ENCODE measurements at places on chromosomes 3 and 15.

- DNase-seq, result no peak
Measured at GRCh38 chr3:72095521-72095920, 310.6 kb upstream of the PROK2 start.

- DNase-seq, result no peak
Measured at GRCh38 chr3:62823461-62824050, 51.7 kb downstream of the CADPS start.

GRCh38 chr15:31369727-31370126 lies 43.1 kb downstream of the KLF13 start:
- DNase-seq, result no peak

DNA sequence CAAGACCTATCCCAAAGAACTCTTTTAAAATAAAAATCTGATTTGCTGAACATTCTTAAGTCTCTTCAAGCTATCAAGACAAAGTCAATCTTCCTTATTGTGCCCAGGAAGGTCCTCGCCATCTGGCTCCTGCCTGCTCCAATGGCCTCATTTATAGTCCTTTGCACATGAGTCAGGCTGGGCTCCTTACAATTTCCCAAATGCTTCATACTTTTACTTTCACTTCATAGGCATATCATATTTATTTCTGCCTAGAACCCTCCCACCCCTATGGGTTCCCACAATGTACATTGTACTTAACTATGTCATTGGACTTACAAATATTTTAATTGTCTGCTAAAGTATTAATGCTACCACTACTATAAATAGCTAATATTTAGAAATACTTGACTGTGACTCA lies 9.1 kb downstream of the THRB start:
- no peak for DNase-seq

- no peak for DNase-seq
Measured at GRCh38 chr3:139136469-139137202, 91.9 kb upstream of the PRR23C start.

DNA sequence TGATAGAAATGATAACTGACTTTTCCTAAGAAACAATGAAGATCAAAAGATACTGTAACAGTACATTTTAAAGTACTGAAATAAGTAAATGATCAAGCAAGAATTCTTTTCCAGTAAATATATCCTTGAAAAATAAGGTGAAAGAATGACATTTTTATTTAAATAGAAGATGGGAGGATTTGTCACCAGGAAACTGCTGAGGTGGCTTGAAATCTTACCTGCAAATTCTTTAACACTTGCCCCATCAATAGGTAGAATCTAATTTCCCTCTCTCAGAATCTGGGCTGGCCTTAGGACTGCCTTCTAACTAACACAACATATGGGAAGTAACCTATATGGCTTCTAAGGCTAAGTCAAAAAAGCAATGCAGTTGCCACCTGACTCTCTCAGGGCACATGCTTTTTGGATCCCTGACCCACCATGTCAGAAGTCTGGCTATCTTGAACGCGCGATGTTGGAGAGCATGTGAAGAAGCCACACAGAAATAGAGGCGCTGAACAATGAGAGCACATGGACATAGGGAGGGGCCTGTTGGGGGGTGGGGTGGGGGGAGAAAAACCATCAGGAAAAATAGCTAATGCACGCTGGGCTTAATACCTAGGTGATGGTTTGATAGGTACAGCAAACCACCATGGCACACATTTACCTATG lies 11.5 kb downstream of the ACSBG1 start:
- DNase-seq, result no peak

GRCh38 chr3:182527745-182528144 lies 265.6 kb upstream of the ATP11B start:
- no peak for DNase-seq

- no peak for DNase-seq
Measured at GRCh38 chr3:24305795-24306467, 188.7 kb downstream of the THRB start.

- DNase-seq, result no peak
Measured at GRCh38 chr3:60276615-60277014, 974.6 kb downstream of the FHIT start.

- DNase-seq, result no peak
Measured at GRCh38 chr15:93261845-93262244, 172.8 kb upstream of the RGMA start.

GRCh38 chr3:12886106-12886679 lies 44.8 kb upstream of the RPL32 start:
- peak; percentile 14 for DNase-seq

- no peak for DNase-seq
Measured at GRCh38 chr3:132871956-132872355, 149.7 kb upstream of the NPHP3 start.

GRCh38 chr3:188568736-188569135 lies 414.8 kb downstream of the LPP start:
- DNase-seq, result no peak

- DNase-seq, result no peak
Measured at GRCh38 chr3:57864853-57865252, 108.7 kb downstream of the SLMAP start.

DNA sequence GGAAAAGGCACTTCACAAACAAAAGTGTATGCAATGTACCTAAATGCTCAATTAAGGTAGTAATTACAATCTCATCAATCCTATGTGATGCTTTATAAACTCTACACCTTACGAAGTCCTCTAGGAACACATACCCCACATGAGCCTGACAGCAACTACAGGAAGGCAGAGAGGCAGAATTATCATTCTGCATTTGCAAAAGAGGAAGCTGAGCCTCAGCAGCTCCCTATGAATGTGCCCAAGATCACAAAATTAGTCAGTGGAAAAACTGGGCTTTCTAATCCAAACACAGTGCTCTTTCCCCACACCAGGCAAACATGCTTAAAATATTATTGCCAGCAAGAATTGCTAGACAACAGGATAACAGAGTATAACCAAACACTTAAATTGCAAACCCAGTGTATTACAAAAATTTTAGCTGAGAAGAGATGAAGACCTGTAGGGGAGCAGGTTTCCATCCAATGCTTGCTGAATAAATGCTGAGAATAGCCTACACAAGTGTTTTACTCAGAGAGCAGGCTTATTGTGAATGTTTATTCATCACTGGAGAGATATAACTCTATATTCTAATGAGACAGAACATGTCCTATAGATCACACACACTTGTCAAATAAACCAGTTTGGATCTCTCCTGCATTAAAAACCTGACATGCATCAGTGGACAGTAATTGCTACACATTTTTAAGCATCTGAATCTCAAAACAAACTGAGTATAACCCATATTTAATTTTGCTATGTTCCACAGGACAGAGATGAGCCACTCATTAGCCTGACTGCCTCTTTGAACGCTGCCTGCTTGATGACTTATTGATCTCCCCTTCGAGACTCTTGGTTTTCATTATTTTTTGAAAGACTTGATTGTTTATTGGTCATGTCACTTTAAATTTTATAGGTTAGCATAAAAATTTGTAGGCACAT lies 62.2 kb downstream of the PLCH1 start:
- DNase-seq, result no peak

DNA sequence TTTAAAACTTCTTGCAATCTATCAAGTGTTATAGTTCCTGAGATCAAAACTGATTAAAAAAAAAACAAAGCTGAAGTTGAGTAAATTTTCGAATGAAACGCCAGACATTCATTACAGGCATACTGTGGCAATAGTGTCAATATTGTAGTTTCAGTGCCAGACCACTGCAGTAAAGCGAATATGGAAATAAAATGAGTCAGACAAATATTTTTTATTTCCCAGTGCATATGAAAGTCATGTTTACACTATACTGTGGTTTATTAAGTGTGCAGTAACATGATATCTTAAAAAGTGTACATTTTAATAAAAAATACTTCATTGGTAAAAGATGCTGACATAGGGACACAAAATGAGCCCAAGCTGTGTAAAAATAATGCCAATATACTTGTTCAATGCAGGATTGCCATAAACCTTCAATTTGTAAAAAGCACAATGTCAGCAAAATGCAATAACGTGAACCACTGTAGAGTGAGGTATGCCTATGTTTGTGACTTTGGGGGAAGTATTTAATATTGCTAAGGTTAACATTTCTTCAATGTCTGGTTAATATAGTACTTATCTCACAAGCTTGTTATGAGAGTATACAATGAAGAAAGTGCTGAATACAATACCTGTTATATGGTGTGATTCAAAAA lies 1473.9 kb upstream of the GBE1 start:
- DNase-seq, result no peak

DNA sequence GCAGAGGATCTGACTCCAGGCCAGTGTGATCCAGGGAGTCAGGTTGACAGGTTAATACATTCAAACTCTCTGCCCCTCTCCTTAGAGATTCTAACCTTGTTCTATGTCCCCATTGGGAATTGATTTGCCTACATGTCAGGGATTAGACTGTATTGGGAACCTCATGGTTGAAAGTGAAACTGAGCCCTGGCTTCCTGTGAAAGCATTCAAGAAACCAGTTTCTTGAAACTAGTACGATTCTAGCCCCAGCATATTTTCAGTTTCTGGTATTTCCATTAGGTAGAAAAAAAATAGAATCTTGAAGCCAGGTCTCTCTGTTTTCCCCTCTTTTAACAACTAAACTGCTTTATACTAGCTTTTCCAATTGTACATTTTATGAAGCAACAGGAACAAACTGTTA lies 140.4 kb upstream of the ABI3BP start:
- DNase-seq, result no peak

DNA sequence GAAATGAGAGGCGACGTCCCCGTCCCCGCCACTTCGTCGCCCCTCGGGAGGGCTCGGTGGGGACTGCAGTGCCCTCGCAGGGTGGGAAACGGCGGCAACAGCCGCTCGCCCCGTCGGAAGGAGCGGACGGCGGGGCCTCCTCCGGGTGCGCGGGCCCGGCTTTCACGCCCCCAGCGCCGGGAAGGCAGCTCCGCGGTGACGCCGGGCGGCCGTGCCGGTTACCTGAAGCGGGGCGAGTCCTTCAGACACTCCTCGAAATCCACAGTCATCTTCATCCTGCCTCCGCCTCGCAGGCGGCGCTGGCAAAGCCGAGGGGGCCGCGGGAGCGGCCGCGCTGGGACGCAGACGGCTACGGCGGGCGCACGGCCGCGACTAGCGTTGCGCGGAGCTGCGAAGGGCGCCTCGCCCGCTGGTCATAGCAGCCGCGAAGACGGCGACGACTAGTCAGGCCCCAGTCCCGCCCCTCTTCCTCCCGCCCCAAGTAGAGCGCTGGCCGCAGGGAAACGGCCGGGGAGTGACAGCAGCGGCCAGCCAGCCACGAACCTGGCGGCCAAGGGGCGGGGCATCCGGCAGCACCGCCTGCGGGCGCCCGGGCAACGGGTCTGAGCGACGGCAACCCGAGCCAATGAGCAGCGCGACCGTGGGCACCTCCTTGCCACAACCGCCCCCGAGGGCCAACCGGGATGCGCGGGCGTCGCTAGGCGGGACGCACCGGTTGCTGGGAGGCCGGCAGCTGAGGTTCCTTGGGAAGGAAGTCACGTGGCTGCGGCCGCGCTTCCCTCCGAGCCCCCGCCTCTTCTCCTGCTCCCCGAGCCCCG lies at the start of gene ACAP2:
Gene ACAP2, minus strand, starts transcription at position 448 of the 818 bp plus-strand sequence. Its CDS starts 173 bp downstream, at position 275.
- DNase-seq, result peak; percentile 99

- no peak for DNase-seq
Measured at GRCh38 chr15:31471731-31472430, 145.2 kb downstream of the KLF13 start.

DNA sequence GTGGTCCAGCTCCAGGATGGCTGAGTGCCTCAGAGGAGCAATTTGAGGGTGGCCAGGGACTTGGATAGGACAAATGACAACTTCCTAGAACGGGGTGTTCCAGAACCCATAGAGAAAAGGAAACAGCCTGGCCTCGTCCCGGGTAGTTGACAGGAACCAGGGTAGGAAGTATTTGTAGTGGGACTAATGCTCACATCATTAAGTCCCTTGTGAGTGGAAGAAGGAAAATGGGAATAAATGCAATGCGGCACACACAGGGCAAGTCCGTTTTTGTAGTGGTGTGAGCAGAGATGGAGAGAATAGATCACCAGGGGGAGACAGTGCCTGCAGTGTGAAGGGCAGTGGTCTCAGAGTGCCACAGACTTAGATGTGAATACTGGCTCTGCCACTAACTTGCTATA lies 19.6 kb downstream of the TIMP4 start:
- peak; percentile 22 for DNase-seq

DNA sequence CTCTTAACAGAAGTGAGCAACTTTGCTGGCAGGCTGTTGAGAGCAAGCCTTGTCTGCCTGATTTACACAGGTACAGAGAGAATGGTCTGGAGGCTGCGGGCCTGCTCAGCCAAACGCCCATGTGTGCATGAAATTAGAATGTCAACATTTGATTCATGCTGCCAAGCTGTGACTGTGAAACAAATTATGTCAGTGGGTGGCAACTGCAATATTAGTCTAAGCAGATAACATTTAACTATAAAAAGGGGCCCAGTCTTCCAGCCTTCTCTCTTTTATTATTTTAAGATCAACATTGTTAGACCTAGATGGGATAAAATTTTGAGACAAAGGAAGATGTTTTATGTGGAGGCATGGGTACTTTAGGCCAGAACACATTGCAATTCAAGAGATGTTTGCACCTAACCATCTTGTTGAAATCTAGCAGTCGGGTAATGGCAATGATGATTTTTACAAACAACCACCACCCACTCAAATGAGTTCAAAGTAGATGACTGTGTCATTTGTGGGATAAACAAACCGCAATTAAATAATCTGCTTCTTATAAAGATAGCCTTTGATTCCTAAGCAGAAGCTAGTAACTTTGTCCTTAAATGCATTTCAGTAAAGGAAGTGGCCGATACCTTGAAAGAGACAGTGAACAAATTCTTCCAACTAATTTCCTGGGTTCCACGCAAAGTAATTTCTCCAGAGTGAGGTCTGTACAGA lies 70.2 kb downstream of the FOXB1 start:
- DNase-seq, result no peak

DNA sequence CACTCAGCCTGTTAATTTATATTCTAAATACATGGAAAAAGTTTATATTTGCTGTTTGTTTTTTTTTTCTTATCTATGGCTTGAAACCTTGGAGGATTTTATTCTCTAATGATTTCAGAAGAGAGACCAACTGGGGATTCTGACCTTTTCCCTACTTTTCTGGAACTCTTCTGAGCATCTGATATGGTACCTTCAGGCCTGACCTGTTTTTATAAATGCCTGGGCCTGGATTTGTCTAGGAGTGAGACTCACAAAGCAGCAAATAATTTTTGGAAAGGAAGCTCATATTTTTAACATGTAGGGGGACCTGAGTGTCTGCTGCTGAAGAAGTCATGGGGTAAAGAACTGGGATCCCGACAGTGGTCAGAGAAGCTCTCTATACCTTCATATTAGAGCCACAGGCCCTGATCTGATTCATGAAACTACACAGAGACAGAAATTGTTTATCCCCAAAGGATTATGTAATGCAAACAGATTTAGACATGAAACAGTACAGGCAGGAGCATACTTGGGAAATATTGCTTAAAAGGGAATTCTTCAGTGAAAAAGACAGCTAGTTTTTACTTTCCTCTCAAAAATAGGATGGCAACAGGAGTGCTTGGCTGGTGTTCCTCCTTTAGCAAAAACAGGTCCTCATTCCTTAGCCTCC lies 15.9 kb downstream of the PPM1L start:
- no peak for DNase-seq
